ENCODE measurements at places on chromosomes 2 and 18. TPM values are rescaled to one million over a fixed set of nuclear protein-coding genes. Genes with fewer than 3 reads are reported as not detected.

The UPP2 gene
- total RNA-seq = 2.2 TPM

The UNC80 gene
- total RNA-seq = 11.8 TPM

The SOX11 gene
- total RNA-seq = 312 TPM

The C2orf49 gene
- 24.6 TPM for total RNA-seq

The BOLL gene
- not detected for total RNA-seq

The ZNF385B gene
- total RNA-seq = 2.5 TPM

The GALNT5 gene
- under 0.01 TPM for total RNA-seq

The NCKAP5 gene
- 9.3 TPM for total RNA-seq

The GPR39 gene
- 1.7 TPM for total RNA-seq

The CHST10 gene
- total RNA-seq = 75.5 TPM

The SLC39A6 gene
- 150 TPM for total RNA-seq

The THUMPD2 gene
- 12.0 TPM for total RNA-seq

The SMYD1 gene
- total RNA-seq = not detected

The SH3BP4 gene
- total RNA-seq = 8.4 TPM

The VWC2L gene
- 3.2 TPM for total RNA-seq

The CPO gene
- total RNA-seq = not detected

The PREPL gene
- total RNA-seq = 137 TPM

The UGT1A8 gene
- total RNA-seq = not detected

The NPPC gene
- total RNA-seq = 0.98 TPM

The PAIP2B gene
- 13.3 TPM for total RNA-seq

The EFHD1 gene
- 2.7 TPM for total RNA-seq

The SPATA3 gene
- total RNA-seq = not detected

The CD8A gene
- 2.0 TPM for total RNA-seq

The ACKR3 gene
- 7.1 TPM for total RNA-seq

The SP140 gene
- 0.49 TPM for total RNA-seq

The LCLAT1 gene
- 19.4 TPM for total RNA-seq

The PREB gene
- 20.9 TPM for total RNA-seq

The CYP1B1 gene
- 9.3 TPM for total RNA-seq

The ZAP70 gene
- 0.49 TPM for total RNA-seq
